ENCODE measurements at places on chromosomes 13 and 19. TPM values are rescaled to one million over a fixed set of nuclear protein-coding genes. Genes with fewer than 3 reads are reported as not detected.

CYP4F8 gene
- total RNA-seq, result not detected

ZNF358 gene
- 23.7 TPM for total RNA-seq

ZSCAN4 gene
- 0.17 TPM for total RNA-seq

APLP1 gene
- total RNA-seq, result 0.95 TPM

GSX1 gene
- total RNA-seq, result not detected

OR7A5 gene
- not detected for total RNA-seq

ATF5 gene
- 15.9 TPM for total RNA-seq

All from foreskin keratinocyte (primary cell).